Stimulated activated CD4-positive, alpha-beta T cell treated with anti-CD3 and anti-CD28 coated beads, TNF-alpha, amount 100 ng/mL, for 4 hours (primary cell): ENCODE measurements at places on chromosomes 7 and 10.

DNA sequence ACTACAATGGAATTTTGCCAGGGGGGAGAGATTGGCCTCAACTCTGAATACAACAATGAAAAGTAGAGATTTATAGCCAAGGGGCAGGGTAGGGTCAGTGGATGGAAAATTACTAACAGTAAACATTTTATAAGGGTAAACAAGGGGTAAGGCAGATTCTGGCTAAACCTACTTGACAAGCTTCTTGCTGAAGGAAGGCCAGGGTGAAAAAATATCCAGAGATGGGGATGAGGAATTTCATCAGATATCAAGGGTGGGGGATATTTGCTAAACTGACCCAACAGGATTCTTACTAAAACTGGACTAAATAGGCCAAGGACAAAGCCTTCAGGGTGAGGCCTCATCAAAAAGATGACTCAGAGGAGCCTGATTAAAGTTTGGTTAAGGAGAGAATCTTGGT lies 156.3 kb downstream of the RTKN2 start:
- DNase-seq: no peak

DNA sequence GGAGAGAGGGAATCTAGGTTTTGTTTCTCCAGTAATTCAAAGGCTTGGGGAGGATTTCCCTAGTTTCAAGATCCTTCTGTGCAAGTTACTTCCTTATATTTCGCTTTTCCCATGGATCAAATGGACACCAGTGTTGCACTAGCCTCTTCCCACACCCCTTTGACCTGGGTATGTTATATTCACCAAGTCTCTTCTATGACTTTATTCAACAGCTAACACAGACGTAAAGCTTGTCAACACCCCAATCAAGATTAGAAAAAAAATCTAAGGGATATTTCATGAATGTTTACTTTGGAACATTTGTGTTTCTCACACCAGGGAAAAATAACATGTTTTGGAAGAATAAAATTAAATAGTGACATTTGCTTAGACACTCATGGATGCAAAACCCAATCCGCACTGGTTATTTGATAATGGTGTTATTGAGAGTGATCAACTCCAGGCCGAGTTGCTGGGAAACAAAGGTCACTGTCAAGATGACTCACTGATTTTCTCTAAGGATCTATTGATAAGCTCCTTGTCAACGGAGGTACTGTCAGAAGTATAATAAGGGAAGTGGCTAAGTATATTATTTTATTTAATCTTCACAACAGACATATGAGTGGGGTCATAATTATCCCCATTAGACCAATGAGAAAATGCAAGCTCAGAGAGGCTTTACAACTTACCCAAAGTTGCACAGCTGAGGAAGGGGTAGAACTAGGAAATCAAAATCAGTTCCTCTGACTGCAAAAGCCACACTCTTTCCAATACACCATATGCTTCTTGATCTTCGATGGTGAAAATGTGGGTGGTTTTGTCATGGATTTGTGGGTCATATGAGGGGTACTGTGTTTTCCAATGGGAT lies 52.2 kb downstream of the CREB3L2 start:
- DNase-seq: no peak

- no peak for DNase-seq
Measured at GRCh38 chr10:100618091-100618615, 82.4 kb downstream of the HIF1AN start.

- DNase-seq: no peak
Measured at GRCh38 chr7:48078470-48078869, 10.6 kb upstream of the UPP1 start.

DNA sequence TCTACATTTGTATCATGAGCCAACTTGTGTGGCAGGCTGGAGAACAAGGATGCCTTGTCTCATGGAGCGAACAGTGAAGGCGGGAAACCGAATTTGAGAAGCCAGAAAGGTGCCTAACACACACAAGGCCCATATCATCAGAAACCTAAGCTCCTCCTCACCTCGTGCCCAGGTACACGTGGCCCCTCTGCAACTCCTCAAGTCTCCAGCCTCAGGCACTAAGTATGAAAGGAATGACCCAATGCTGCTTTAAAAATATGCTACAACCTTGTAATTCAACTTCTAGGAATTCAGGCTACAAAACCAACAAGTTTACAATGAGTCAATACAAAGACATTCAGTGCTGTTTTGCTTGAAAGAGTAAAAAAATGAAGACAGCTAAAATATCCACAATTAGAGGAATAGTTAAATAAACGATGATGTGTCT lies 95.7 kb downstream of the CDK6 start:
- DNase-seq: no peak

DNA sequence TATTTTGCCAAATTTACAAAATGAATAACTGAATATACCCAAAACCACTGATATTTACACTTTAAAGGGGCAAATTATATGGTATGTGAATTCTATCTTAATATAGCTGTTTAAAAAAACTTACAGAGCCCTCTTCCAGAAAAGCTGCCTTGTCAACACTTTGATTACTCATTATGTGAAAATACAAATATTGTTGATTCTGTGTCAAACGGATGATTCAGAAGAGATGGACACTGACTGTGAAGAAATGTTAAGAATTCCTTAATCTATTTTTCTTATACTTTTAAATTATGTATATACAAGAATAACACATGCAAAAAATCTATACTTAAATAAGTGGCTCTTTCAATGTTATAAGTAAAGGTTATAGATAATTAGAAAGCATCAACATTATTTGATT lies 41.5 kb downstream of the SMURF1 start:
- no peak for DNase-seq

DNA sequence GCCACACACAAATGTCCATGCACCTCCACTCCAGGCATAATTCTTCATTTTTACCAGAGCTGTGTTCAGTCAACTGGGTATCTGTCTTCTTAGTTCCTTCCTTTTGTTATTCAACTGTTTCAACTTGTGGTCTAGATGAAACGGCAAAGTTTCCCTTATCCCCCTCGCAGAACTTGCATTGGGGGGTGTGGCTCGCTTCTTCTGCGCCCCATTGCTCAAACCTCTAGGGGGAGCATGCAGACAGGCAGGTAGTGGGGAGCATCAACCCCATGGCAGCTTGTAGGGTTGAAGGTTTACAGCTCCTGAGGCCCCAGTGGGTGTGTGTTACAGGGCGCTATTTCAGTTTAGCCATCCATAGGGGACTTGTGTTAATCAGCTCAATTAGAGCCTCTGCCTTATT lies 38.3 kb upstream of the COBL start:
- DNase-seq: no peak

DNA sequence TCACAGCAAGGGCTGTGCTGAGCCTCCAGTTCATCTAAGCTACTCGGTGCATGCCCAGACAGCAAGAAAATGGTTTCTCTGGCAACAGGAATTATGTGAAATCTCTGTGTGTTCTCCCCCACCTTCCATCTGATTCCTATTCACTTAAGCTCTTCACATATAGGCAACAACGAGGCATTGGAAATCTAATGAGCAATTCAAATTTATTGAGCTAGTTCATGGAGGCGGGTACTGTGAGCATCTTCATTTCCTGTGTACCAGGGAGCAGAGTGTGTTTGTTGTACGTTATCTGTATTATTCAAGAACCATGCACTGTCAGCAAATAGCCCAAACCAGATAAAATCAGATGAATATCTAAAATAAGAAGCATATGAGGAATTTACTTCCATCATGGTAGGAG lies 739.1 kb downstream of the MAGI2 start:
- DNase-seq: no peak

GRCh38 chr10:68837626-68838322 lies 10.4 kb downstream of the STOX1 start:
- DNase-seq: no peak

DNA sequence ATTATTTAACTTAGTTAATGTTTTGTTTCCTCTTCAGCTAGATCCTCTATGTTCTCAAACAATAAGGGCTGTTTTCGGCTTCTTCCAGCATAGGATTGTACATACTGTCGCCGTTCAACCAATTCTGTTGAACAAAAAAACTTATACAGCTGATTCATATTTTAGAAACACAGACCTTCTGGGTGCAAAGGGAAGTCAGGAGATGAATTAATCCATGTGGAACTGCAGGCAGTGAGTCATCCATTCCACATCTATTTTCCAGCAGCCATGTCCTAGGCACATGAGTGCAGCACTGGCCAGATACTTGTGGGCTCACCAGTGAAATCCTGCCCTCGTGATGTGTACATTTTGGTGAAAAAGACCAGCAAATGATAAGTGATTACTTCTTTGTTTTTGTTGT lies 163.2 kb downstream of the JAZF1 start:
- DNase-seq: no peak

DNA sequence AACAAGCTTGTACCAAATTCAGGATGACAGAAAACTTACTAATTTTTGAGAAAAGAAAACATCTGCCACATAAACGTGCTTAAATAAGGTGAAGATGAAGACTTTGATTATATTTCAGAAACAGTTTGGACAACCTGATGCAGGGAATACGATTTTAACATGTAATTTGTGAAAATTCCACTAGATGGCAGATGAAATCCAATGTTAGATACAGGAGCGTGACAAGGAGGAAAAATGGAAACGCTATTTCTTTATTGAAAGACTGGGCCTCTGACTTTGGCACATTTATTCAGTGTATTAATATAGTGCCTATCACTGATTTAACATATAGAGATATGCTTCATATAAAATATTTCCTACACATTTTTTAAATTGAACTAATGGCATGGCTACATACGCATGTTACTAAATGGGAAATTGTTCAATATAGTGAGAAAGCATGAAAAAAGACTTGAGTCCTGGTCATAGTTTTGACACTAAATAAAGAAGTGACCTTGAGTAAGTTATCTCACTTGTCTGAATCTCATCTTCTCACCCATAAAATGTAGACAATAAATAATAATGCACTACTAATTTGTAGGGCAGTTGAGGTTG lies 60.7 kb downstream of the CD36 start:
- no peak for DNase-seq

DNA sequence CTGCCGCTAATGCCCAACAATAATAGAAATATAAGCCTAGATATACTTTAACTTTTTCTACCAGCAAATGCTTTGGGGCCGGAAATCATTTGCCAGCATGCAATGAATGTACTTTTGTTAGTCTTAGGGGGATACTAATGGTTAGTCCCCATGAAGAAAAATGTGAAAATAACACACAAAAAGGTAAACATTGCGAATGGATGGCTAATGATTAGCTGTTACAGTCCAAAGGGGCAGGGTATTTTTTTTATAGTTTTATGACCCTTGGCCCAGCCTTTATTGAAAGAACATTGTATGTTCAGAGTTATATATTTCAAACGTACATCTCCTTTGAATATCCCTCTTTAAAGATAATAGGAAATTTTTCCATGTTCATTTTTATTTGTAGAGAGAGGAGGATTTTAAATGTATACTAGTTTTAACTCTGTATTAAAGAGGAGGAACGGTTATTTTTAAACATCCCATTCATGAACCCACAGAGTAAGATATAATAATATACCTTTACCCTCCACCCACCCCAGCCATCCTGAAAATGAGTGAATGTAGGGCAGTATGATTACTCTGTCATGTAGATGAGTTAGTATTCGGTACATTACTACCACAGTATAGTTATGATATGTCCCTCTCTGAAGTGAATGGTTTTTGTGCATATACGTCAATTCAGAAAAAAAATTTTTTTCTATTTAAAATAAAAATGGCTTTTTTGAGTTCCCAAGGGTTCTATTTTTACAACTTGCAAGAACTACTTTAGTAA lies 63.6 kb downstream of the ARID5B start:
- DNase-seq: no peak

DNA sequence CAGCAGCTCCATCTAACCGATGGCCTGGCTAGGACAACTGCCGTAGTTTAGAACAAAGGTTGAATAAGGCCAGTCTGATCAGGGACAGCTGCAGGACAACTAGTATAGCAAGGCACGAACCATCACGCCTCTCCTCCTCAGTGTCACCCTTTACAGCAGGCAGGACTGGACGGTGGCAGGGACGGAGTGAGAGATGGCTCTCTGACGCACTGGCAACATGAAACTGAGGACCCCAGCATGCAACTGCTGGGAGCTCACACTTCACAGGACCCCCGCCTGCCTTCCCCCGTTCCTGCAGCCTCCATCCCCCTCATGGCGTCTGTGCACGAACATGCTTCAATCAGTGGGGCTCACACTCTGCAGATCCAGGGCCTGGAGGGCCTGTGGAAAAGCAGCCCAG lies 53.7 kb downstream of the ZRANB1 start:
- no peak for DNase-seq

DNA sequence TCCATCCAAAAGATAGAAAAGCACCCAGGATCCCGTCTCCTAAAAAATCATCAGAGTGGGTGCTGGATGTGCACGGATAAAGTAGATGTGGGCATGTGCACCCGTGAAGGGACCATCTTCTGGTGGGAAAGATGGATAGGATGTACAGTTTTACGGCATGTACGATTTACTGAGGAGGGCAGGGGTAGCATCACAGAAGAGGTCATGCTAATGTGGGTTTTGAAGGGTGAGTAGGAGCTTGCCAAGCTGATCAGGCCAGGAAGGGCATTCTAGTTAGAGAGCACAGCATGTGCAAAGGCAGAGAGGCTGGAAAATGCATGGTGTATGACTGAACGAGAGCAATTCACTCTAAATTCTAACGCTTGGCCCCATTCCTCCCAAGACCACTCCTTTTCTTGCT lies 7.8 kb upstream of the CRHR2 start:
- no peak for DNase-seq

DNA sequence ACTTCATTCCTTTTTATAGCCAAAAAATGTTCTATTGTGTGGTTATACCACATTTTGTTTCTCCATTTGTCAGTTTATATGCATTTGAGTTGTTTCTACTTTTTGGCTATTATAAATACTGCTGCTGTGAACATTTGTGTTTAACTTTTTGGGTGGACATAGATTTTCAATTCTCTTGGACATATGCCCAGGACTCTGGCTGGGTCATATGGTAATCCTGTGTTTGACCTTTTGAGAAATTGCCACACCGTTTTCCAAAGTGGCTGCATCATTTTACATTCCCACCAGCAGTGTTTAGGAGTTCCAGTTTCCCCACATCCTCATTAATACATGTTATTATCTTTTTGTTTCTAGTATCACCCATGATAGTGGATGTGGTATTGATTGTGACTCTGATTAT lies 39.4 kb downstream of the CSGALNACT2 start:
- no peak for DNase-seq

- DNase-seq: no peak
Measured at GRCh38 chr7:5510426-5511045, 86.9 kb upstream of the TNRC18 start.

DNA sequence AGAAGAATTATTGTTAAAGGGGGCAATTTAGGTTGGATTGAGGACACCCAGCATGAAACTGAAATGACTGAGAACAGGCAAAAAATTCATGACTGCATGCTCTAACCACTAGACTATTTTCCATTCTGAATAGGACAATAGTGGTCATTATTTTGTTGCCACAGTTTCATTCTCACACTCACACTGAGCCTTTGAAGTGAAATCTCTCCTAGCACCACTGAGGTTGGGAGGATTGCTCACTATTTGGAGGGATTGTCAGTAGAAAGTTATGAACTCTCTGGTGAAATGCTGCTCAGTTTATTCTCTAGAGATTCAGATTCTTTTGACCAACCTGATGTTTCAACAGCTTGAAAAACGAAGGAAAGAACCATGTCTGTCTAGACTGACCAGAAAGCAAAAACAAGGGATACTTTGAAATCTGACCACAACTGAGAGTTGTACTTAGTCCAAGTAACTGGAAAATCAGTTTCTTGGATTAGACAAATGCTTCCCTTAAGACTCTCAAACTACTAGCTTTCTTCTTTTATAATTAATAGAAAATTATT lies 191.2 kb downstream of the DYNC1I1 start:
- no peak for DNase-seq

GRCh38 chr7:140025241-140025640 lies 37.5 kb downstream of the PARP12 start:
- no peak for DNase-seq
